CD8-positive, alpha-beta memory T cell (primary cell): ENCODE measurements at places on chromosomes 2 and 18.

DNA sequence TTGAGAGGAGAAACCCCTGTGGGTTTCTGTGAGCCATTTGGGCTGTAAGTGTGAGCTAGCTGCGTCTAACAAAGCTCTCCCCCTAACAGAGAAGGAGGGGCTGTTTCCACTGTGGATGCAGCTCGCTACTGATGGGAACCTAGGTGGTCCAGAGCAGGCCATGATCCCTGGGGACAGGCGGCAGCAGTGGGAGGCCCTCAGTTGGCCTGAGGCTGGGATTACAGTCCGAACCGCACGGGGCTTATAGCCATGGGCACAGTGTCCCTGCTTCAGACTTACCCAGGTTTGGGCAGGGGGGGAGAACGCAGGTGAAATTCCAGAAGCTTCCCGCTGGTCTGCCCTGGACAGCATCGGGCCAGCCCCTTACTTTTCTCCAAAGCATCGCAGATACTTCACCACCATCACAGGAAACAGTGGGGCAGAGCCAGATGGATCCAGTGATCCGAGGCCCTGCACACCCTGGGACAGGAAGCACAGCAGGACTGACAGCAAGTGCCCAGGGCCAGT is 139.4 kb downstream of the SEPTIN10 start:
- no peak for DNase-seq

GRCh38 chr2:196242131-196242620 is 70.8 kb upstream of the STK17B start:
- no peak for DNase-seq

GRCh38 chr2:232878855-232879617 is 9.0 kb downstream of the SNORC start:
- DNase-seq, result no peak

DNA sequence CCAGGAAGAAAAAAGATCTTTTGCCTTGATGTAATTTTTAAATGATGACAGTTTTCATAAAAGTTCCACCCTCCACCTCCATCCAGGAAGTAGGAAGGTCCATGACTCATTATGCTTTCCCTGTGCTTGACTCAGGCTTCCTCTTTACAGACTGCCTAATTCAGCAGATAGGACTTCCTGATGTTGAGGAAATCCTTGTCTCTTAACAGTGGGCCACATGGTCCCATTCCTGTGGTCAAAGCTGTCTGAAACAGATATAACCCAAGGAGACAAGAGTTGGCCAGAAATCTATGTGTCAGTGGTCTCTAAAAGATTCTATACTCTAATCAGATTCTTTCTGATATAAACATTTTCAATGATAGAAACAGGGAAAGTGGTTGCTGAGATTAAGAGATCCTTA is 119.1 kb downstream of the BAZ2B start:
- no peak for DNase-seq

GRCh38 chr2:85785027-85785822 is 31.4 kb downstream of the ATOH8 start:
- DNase-seq, result no peak
